PC-9 (cell line): ENCODE measurements at places on chromosomes 11 and 22.

DNA sequence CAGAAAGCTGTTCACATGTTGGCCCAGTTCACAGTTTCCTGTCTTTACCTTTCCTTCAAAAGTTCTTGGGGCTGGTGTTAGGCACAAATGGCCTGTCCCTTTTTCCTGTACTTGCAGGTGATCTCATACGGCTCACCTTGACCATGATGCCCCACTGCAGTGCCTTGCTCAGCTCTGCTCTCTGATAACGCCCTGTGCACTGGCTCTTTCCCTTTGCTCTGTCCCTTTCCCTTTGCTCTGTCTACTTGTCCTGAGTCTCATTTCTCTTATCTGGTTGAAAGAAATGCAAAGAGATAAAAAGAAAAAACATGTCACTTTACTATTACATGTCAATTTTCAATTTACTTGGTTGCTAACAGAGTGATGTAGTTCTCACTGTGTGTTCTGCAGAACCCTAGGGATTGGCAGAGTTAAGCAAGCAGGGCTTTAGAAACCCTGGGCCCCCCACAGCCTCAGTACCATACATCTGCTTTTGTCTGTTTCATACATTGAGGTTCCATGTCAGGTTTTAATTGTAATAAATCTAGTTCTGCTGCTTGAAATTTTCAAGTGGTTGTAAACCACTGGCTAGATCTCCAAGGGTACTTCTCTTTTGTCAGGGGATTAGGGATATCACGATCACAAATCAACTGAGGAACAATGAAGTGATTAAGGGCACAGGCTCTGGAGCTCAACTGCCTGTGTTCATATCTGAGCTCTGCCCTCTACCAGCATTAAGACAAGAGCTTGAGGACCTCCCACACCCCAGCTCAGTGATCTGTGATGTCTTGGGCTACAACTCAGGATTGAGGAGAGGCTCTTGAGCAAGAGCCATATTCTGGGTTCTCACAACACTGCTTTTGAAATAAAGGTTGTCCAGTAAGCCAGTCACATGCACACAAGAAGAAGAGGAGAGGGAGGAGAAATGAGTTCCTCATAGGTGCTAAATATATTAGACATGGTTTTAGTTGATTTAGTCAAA is 16.3 kb upstream of the SORL1 start:
- no peak overlapping the region for H3K4me3 ChIP-seq
- no peak for DNase-seq
- H3K4me1 ChIP-seq = no peaks in the 10 kb centered on the region
- no peak overlapping the region for H3K27ac ChIP-seq
- H3K36me3 ChIP-seq = no peaks in the 10 kb centered on the region
- H3K27me3 ChIP-seq = peaks cover 24% of the 10 kb centered on the region; the same call in 1 of the 2 replicates

- H3K36me3 ChIP-seq = no peaks in the 10 kb centered on the region
- H3K4me3 ChIP-seq = no peak overlapping the region
- no peak overlapping the region for H3K27ac ChIP-seq
- no peaks in the 10 kb centered on the region for H3K27me3 ChIP-seq
Observed at GRCh38 chr11:92697461-92698312, 271.8 kb upstream of the MTNR1B start.

DNA sequence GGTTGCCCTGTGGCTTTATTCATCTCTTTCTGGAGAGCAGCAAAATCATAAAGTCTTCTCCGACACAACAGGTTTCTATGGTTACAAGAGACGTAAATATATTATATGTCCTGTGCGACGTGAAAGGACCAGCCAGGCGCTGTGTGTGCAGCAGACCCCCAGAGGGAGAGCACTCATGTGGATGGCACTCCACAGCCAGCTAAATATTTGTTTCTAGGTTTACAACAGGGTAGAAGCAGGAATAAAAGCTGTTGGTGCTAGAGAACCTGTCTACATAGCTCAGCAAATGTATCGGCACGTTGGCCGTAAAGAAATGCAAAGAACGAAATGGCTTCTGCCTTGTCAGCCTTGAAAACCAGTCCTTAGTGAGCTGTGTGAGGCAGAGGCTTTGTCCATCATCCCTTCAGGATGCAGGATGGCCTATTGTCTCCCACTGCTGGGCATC is 133.8 kb upstream of the PITPNB start:
- no peaks in the 10 kb centered on the region for H3K27me3 ChIP-seq
- no peaks in the 10 kb centered on the region for H3K4me1 ChIP-seq
- no peak for DNase-seq

GRCh38 chr11:7528514-7529049 is 14.8 kb downstream of the PPFIBP2 start:
- H3K27me3 ChIP-seq = no peaks in the 10 kb centered on the region
- no peak overlapping the region for H3K4me3 ChIP-seq
- no peaks in the 10 kb centered on the region for H3K36me3 ChIP-seq
- no peak overlapping the region for H3K27ac ChIP-seq
- no peak for DNase-seq

DNA sequence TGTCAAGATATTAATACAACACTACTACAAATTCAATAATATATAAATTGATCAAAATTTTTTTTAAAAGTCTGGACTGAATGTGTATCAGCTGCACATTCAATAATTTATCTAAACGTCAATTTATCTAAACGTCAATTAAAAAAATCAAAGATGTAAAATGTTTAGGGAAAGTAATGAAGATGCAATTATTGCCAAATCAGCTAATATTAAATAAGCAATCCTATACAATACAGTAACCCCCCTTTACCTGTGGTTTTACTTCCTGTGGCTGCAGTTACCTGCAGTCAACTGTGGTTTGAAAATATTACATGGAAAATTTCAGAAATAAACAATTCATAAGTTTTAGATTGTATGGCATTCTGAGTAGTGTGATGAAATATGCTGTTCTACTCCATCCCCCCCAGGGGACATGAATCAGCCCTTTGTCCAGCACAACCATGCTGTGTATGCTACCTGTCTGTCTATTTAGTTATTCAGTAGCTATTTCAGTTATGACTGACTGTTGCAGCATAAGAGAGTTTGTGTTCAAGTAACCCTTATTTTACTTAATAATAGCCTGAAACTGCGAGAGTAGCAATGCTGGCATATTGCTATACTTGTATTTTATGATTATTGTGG is 72.2 kb downstream of the CWF19L2 start:
- peak; percentile 83 for DNase-seq
- H3K4me3 ChIP-seq = no peak overlapping the region
- no peaks in the 10 kb centered on the region for H3K27me3 ChIP-seq
- peaks cover 33% of the 10 kb centered on the region for H3K4me1 ChIP-seq
- peak overlapping the region; percentile 79 for H3K27ac ChIP-seq

- H3K4me3 ChIP-seq = peak overlapping the region; percentile 45; the same call in 1 of the 2 replicates
- no peak overlapping the region for H3K27ac ChIP-seq
- H3K4me1 ChIP-seq = peaks cover 3% of the 10 kb centered on the region; the same call in 1 of the 2 replicates
- DNase-seq = no peak
- H3K27me3 ChIP-seq = peaks cover 39% of the 10 kb centered on the region
- no peaks in the 10 kb centered on the region for H3K36me3 ChIP-seq
Observed at GRCh38 chr11:124075841-124076651, 34.9 kb upstream of the OR10G7 start.

- no peaks in the 10 kb centered on the region for H3K27me3 ChIP-seq
- no peaks in the 10 kb centered on the region for H3K36me3 ChIP-seq
- DNase-seq = no peak
- no peak overlapping the region for H3K4me3 ChIP-seq
Observed at GRCh38 chr22:27422442-27422841, 379.1 kb downstream of the MN1 start.

- no peak overlapping the region for H3K4me3 ChIP-seq
- no peak for DNase-seq
- no peaks in the 10 kb centered on the region for H3K36me3 ChIP-seq
- H3K4me1 ChIP-seq = peaks cover 8% of the 10 kb centered on the region; the same call in 1 of the 2 replicates
- H3K27ac ChIP-seq = no peak overlapping the region
Observed at GRCh38 chr22:28759861-28760560, 12.5 kb upstream of the CCDC117 start.

- H3K4me1 ChIP-seq = no peaks in the 10 kb centered on the region
- no peak overlapping the region for H3K4me3 ChIP-seq
- H3K27me3 ChIP-seq = no peaks in the 10 kb centered on the region
- H3K27ac ChIP-seq = no peak overlapping the region
- no peak for DNase-seq
- H3K36me3 ChIP-seq = no peaks in the 10 kb centered on the region
Observed at GRCh38 chr11:93512949-93513667, 30.1 kb downstream of the SMCO4 start.

GRCh38 chr22:25572708-25573171 is 8.3 kb downstream of the GRK3 start:
- peaks cover 18% of the 10 kb centered on the region; the same call in 1 of the 2 replicates for H3K27me3 ChIP-seq
- no peaks in the 10 kb centered on the region for H3K36me3 ChIP-seq
- H3K27ac ChIP-seq = no peak overlapping the region
- H3K4me3 ChIP-seq = no peak overlapping the region
- H3K4me1 ChIP-seq = no peaks in the 10 kb centered on the region

GRCh38 chr11:5665051-5665570 is 19.8 kb downstream of the TRIM5 start:
- H3K36me3 ChIP-seq = no peaks in the 10 kb centered on the region
- H3K27ac ChIP-seq = no peak overlapping the region
- no peak overlapping the region for H3K4me3 ChIP-seq
- DNase-seq = no peak
- H3K4me1 ChIP-seq = peaks cover 8% of the 10 kb centered on the region
- no peaks in the 10 kb centered on the region for H3K27me3 ChIP-seq

DNA sequence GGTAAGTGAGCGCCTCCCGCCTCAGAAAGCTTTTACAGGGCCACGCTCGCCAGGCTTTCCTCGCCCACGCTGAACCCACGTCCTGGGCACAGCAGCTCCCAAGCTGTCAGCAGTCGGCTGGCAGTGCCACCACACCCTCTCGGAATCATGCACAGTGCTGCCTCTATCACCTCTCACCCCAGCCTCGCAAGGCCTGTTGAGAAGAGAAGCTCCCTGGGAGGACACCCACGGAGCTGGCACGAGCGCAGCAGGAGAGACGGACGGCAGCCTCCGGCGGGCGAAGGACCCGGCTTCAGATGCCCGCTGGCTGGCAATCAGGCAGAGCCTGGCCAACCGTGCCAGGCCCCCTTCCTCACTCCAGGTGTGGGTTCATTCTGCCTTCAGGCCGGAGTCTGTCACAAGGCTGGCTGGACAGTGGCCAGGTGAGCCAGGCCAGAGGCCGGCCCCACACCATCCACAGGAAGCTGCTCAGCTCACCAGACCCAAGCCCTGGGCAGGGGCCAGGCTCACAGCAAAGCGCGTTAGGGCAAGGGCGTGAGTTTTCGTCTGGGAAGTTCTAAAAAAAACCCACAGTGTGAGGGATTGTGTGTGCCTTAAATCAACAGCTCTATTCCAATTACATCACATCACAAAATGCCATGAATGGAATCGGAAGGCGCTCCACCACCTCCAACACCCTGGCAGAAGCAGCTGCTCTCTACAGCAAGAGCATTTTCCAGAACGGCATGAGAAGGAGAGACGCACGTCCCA is 33.2 kb downstream of the TOLLIP start:
- no peaks in the 10 kb centered on the region for H3K36me3 ChIP-seq
- no peak overlapping the region for H3K4me3 ChIP-seq
- no peak for DNase-seq
- no peak overlapping the region for H3K27ac ChIP-seq
- H3K27me3 ChIP-seq = no peaks in the 10 kb centered on the region

- no peak overlapping the region for H3K27ac ChIP-seq
- H3K36me3 ChIP-seq = no peaks in the 10 kb centered on the region
- no peak overlapping the region for H3K4me3 ChIP-seq
- no peak for DNase-seq
Observed at GRCh38 chr11:2517386-2518064, 72.7 kb downstream of the KCNQ1 start.

- H3K36me3 ChIP-seq = no peaks in the 10 kb centered on the region
- no peak overlapping the region for H3K4me3 ChIP-seq
- H3K27ac ChIP-seq = no peak overlapping the region
- DNase-seq = no peak
- H3K4me1 ChIP-seq = no peaks in the 10 kb centered on the region
Observed at GRCh38 chr11:60204922-60205321, 22.0 kb upstream of the MS4A6A start.

GRCh38 chr11:80916173-80916798 is 1475.5 kb upstream of the TENM4 start:
- H3K27ac ChIP-seq = no peak overlapping the region
- H3K4me3 ChIP-seq = no peak overlapping the region
- H3K4me1 ChIP-seq = no peaks in the 10 kb centered on the region

GRCh38 chr11:44946263-44946662 is 4.4 kb downstream of the TP53I11 start:
- no peak overlapping the region for H3K4me3 ChIP-seq
- DNase-seq = no peak
- H3K27ac ChIP-seq = no peak overlapping the region
- no peaks in the 10 kb centered on the region for H3K4me1 ChIP-seq
- no peaks in the 10 kb centered on the region for H3K36me3 ChIP-seq

DNA sequence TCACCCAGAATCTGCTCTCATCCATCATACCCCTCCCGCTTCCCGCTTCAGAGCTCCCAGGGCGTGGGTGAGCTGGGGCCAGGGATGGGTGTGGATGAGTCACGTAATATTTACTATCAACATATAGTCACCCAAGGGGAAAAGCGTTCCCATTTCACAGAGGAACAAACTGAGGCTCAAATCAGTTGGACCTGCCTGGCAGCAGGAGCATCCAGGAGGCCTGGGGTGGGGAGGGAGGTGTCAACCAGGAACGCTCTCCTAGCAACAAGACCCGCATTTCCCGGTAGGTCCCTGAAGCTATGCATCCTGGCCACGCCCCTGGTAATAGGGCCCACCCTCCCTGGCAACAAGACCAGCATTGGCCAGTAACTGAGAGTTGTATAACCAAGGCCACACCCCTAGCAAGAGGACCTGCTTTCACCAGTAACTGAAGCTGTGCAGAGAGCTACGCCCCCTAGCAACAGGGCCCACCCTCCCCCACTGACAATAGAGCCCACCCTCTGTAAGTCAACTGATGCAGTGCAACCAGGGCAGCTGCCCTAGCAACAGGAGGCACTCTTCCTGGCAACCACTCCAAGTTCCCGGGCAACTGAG is 32.7 kb upstream of the TXNRD2 start:
- H3K36me3 ChIP-seq = no peaks in the 10 kb centered on the region
- H3K27ac ChIP-seq = 0 out of 2 replicates have a peak overlapping the region, but pooled peaks have one; percentile 41
- peaks cover 17% of the 10 kb centered on the region for H3K4me1 ChIP-seq
- DNase-seq = peak; percentile 44

DNA sequence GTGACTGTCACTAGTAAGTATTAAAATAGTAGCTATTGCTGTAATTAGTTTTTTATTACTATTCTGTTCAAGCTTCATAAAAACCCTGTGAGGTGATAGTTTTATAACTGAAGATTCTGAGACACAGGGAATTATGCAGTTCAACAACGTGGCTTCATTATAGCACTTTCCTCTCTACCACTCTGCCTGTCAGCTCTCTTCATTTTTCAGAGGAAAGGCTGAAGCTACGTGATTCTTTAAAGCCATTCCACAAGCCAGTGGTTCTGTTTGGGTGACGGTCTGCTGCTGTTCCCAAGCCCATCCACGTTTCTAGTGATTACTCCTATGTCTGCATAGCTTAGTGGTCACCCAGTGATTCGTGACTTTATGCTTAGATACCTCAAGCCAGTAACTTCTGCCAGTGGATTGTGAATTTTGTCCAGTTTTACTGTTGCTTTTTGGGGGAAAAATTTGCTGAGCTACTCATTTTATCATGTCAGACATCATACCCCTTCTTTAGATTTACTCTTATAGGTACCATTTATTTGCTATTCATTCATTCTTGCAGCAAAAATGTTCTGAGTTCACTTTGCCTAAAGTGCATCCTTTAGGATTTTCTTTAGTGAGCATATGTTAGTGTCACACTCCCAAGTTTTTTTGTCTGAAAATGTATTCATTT is 59.8 kb downstream of the UVRAG start:
- no peak overlapping the region for H3K27ac ChIP-seq
- no peaks in the 10 kb centered on the region for H3K36me3 ChIP-seq
- DNase-seq = no peak
- no peaks in the 10 kb centered on the region; the same call in 1 of the 2 replicates for H3K4me1 ChIP-seq
